Stimulated activated CD4-positive, alpha-beta T cell treated with anti-CD3 and anti-CD28 coated beads, TNF-alpha, amount 100 ng/mL, for 24 hours (primary cell): ENCODE measurements at places on chromosomes 2 and 18.

- DNase-seq, result no peak
Measured at GRCh38 chr2:191631754-191632153, 46.2 kb upstream of the NABP1 start.

GRCh38 chr18:52523566-52523965 lies 183.6 kb downstream of the DCC start:
- DNase-seq, result no peak

GRCh38 chr18:13107074-13107473 lies 111.5 kb upstream of the LDLRAD4 start:
- DNase-seq, result no peak

- DNase-seq, result peak; percentile 25
Measured at GRCh38 chr2:28567061-28567471, 71.2 kb downstream of the PLB1 start.

DNA sequence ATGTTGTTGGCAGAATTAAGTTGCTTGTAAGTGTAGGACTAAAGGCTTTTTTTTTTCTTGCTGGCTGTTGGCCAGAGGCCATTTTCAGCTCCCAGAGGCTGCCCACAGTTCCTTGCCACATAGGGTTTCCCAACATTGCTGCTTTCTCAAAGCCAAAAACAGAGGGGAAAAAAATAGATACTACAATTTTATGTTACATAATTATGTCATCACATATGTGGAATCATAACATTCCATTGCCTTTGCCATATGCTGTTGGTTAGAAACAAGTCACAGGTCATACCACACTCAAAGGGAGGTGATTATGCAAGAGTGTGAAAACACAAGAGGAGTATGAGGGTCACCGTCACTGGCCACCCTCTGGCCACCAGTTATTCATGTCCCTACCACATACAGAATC lies 154.5 kb downstream of the RTN4 start:
- no peak for DNase-seq

GRCh38 chr2:29222381-29223179 lies 107.4 kb downstream of the CLIP4 start:
- no peak for DNase-seq

- no peak for DNase-seq
Measured at GRCh38 chr2:43370146-43370545, 143.7 kb upstream of the ZFP36L2 start.

DNA sequence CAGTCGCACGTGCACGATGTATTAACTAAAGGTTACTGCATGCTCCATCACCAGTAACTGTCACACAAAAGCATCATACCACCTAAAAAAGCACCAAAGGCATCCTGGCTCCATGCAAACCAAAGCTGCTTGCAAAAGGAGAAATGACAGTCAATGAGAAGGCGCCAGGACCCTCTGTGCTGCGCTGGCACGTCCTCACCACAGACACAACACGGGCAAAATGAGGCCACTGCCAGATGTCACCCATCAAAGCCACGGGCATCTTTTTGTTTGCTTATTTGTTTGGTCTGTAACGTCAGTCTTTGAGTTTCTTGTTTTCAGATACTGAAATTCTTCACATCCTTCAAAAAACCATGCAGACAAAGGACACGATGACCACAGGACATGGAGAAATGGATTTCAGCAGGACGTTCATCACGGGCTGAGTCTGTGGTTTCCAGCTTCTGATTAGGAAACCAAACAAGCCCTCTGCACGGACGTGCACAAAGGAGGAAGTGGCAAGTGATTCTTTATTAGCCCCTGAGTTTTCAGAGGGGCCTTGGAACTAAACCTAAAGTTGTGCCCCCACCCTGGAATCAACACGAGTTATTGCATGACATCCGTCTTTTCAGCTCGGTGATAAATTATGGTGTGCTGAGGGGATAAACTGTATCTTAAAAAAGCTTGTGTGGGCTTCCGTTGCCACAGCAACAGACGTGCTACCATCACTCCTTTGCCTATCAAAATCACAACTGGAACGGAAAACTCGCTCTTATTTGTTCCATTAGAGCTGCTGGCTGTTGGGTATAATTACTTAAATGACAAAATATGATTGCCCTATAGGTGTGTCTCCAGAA lies 181.8 kb downstream of the EIPR1 start:
- DNase-seq, result no peak

DNA sequence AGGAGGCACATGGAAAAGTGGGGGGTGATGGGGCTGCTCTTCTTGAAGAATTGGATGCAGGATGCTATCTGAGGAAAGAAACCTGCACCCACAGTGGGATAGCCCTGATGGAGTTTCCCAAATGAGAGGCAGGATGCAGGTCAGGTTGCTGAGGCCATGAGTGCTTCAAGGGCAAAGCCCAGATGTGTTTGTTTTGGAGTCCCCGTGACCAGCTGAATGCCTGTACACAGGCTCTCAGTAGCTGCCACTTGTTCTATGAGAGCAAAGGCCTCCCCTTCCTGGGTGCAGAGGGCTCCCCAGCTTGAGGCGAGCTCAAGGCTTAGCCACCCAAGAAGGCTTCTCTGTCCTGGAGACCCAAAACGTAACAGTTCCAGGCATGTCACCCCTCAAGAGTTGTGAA lies 192.7 kb downstream of the SEPTIN10 start:
- no peak for DNase-seq

DNA sequence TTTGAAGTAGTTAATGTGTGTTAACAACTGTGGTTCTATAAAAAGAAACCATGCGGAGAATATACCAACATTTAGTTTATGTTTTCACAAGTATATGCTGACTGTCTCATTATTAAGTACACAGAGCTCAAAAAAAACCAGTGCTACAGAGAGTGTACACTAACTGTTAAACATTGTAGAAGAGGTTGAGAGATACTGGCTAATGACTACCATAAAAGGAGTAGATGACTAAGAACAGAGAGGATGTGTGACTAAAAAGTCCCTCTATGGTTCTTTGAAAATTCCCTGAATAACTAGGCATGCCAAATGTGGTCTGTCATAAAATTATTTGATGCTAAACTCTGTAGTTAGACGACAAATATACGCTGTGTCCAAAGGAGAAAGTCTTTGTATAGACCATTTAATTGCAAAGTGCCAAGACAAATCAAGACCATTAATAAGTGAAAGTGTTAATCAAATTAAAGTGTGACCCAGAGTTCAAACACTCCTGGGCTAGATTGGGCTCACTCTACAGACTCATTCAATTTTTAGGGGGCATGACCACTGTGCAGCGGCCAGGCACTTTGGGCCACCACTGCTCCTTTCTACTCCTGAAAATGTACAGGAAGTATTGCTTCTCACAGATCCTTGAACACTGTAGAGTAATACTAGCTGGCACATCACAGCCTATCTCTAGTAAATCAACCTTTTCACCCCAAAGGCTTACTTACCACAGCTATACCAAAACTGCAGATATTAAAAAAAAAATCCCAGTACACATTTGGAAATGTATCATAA lies 45.1 kb upstream of the SERTAD2 start:
- no peak for DNase-seq

GRCh38 chr18:48929941-48930713 lies 20.6 kb downstream of the SMAD7 start:
- no peak for DNase-seq

DNA sequence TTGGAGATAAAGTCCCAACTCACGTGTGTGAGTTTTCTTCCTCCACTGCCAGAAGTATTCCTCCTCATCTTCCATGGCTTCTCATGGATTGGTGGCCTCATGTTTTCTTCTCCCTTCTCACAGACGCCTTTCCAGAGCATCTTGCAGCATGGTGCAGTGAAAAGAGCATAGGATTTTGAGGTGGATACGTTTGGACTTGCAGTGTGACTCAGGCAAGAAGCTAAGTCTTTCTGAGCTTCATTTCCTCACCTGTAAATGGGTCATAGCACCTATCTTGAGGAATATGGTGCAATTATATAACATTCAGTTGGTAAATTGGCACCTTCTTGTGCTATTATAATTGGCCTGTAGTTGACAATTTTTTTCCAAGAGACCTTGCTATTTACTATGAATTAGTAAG lies 247.6 kb downstream of the RDH14 start:
- DNase-seq, result no peak

- DNase-seq, result no peak
Measured at GRCh38 chr2:203453858-203454451, 81.1 kb downstream of the RAPH1 start.
